IPS-NIHi11 (cell line): ENCODE measurements at places on chromosomes 7 and 10.

- DNase-seq = no peak
Observed at GRCh38 chr10:71998119-71998839, 34.1 kb downstream of the CHST3 start.

- DNase-seq = no peak
Observed at GRCh38 chr10:128109707-128110106, 16.5 kb downstream of the MKI67 start.

DNA sequence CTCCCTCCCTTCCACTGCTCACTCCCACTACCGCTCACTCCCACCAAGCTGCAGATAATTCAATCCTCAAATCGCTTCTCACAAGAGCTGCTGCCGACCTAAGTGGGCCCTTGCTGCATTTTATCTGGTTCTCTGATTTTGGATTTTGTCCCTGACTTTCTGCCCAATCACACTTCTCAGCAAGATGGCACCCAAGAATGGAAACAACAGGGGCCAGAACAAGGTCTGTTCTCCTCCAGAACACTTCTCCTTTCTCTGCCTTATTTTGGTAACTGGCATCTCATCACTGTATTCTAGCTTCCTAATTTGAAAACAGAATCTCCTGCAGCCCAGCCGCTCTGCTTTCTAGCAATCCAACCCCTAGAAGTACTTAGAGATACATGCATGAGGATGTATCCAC is 172.8 kb downstream of the GRID1 start:
- DNase-seq = no peak

GRCh38 chr7:100066953-100067352 is 14.6 kb downstream of the ZNF3 start:
- DNase-seq = peak; percentile 32

- peak; percentile 89 for DNase-seq
Observed at GRCh38 chr7:75033064-75033463, 40.5 kb downstream of the RCC1L start.

DNA sequence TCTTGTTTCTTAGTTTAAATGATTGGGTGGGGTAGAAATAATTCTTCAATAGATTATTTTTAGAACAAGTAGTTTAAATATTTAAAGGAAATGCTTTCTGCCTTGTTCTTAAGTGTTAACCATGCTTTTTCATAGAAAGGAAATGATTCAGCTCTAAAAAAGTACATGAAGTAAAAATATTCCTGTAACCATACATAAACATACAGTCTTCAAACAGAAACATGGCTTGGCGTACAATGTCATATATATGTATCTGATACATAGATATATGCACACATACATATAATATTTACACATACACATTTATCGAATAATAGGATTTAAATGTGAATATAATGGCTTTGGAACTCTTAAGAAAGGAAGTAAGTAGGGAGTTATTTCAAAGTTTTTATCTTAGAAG is 84.4 kb downstream of the RUNDC3B start:
- DNase-seq = no peak

DNA sequence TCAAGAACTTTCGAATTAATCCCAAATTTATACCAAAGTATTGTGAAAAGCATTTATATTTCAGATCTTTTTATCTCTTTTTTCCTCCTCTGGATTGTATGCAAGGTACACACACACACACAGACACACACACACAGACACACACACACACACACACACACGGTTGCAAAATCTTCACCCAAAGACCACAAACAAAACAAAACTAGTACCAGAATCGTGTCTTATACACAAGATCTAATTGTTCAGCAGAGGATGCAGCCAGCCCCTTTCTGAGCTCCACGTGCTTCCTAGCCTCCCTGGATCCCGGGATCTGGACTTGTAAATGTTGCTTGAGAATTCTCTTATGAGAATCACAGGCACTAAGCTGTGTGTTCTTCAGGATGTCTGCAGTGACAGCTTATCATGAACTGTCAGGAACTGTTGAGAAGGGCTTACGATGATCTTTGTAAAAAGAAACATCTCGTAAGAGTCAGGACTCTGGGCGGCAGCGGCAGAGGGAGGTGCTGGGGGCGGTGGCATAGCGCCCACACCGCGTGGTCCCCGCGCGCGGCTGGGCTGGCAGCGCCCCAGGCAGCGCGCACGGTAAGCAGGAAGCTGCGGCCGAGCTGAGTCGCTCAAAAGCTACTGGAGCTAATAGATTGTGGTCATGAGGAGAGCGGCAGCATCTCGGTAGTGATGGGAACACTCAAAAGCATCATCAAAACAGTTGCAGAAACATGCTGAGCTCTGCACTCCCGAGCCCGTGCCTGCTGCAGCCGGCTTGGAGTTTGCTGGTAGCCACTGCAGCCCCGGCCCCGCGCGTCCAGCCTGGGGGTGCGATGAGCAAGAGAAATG is 277.6 kb downstream of the GATA3 start:
- DNase-seq = peak; percentile 30

GRCh38 chr10:68756246-68756645 is 35.2 kb downstream of the CCAR1 start:
- no peak for DNase-seq

- no peak for DNase-seq
Observed at GRCh38 chr10:98115031-98115787, 19.2 kb upstream of the R3HCC1L start.

DNA sequence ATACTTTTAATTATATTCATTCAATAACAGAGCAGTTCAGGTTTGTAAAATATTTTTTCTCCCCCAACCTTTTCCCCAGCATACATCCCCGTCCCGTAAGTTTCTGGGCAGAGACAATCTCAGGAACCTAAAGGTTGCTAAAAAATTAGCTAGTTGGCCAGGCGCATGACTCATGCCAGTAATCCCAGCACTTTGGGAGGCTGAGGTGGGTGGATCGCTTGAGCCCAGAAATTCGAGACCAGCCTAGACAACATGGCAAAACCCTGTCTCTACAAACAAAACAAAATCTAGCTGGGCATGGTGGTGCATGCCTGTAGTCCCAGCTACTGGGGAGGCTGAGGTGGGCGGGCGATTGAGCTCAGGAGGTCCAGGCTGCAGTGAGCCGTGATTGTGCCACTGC is 40.2 kb downstream of the TCF7L2 start:
- no peak for DNase-seq

DNA sequence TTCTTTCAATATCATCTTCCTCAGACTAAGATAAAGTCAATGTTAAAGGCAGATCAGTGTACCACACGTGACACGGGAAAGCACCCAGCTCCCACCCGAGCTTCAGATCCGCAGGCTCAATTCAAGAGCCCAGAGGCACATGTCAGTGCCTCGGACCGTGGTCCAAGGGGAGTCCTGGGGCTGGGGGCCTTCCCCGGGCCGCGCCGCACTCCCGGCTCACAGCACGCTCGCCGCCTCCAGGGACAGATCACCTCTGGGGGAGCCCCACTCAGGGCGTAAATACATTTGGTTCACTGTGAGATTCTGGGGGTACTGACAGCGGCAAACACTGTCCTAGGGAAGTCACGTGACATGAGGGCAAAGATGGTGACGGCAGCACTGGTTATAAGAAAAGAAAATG is 10.8 kb downstream of the BNIP3 start:
- DNase-seq = no peak

DNA sequence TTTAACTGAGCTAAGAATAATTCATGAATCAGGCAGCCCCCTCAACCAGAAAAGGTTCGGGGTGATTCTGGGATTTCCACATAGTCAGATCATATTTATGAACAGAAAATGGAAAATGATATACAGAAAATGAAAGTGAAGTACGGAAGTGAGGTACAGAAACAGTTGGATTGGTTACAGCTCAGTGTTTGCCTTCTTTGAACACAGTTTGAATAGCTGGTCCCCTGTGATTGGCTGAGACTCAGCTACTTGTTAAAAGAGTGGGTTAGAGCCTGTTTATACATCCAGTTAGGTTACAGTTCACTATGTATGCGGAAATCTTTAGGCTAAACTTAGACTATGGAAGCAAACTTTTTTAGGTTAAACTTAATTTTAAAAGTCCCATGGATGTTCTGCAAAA is 511.7 kb downstream of the PLXDC2 start:
- DNase-seq = no peak

- no peak for DNase-seq
Observed at GRCh38 chr10:129602938-129603535, 136.0 kb downstream of the MGMT start.

DNA sequence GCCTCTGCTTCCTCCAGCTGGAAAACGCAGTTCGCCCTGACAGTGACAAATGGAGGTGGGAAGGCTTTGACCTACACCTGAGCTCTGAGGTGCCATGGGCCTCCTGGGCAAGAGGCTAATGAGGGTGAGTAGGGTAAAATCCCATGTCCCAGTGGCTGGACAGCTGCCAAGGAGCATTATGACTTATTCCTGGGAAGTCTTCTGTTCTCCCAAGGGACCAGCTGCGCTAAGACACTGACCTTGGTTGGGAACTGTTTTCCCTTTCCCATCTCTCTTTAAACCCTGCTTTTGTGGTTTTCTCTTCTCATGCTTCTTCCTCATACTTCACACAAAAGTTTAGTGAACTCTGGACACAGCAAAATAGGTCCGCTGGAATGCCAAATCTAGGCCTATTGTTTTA is 72.6 kb downstream of the COPG2 start:
- no peak for DNase-seq

DNA sequence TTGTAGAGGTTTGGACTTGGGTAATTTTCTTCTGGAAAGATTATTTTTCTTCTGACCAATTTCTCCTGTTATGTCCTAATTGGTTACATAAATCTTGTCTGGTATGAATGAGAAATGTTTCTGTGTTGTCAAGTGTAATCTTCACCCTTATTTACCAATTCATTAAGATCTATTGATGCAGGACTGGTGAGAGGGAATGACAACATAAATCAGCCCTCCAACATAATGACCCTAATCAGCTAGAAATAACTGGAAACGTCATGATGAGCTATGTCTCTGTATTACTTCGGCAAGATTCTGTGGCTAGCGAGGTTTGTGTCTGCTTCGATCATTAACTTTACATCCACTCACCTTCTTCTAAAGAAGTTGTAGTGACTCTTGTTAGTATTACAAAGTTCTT is 3.5 kb downstream of the FOXP2 start:
- DNase-seq = no peak

GRCh38 chr7:16660702-16661464 is 14.9 kb downstream of the BZW2 start:
- no peak for DNase-seq

GRCh38 chr10:132516771-132517725 is 20.5 kb upstream of the INPP5A start:
- DNase-seq = peak; percentile 88

DNA sequence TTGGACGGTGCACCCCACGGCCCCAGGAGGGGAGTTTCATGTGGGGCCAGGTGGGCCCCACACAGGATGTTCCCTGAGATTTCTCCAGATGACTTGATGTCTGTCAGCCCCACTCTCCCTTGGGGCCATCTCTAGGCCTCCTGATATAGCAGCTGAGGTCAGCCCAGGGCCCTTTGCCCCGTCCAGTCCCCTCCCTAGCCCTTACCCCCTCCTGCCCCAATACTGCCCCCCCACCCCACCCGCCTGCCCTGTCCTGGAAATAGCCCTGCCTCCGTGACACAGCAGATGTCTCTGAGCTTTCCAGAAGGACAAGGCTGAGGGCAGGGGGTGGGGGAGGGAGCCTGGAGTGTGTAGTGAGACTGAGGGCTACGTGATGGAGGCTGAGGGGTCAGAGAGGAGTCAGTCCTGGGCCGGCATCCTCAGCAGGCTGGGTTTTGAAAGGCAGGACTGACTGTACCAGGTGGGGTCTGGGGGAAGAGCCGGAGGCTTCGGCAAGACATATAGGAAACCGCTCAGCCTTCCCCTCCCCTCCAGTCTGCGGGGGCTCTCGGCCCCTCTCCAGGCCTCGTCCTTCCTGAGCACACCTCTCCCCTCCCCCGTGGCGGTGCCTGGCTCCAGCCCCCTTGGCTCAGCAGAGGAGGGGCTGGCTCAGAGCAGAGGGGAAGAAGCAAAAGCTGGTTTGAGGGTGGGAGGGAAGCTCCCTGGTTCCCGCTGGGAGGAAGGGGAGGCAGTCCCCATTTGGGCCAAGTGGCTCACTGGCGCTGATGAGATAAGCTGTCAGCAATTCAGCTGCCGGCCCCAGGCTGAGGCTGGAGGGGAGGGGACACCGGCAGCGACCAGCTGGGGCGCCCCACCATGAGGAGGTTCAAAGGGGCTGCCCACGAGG is 2.0 kb downstream of the FLNC start:
- peak; percentile 67 for DNase-seq

- no peak for DNase-seq
Observed at GRCh38 chr7:268991-269390, 21.0 kb upstream of the FOXL3 start.

- no peak for DNase-seq
Observed at GRCh38 chr10:99695761-99696160, 36.2 kb downstream of the COX15 start.

GRCh38 chr7:79216236-79216635 is 237.2 kb downstream of the MAGI2 start:
- no peak for DNase-seq

GRCh38 chr10:30773501-30773900 is 143.9 kb upstream of the LYZL2 start:
- DNase-seq = no peak

DNA sequence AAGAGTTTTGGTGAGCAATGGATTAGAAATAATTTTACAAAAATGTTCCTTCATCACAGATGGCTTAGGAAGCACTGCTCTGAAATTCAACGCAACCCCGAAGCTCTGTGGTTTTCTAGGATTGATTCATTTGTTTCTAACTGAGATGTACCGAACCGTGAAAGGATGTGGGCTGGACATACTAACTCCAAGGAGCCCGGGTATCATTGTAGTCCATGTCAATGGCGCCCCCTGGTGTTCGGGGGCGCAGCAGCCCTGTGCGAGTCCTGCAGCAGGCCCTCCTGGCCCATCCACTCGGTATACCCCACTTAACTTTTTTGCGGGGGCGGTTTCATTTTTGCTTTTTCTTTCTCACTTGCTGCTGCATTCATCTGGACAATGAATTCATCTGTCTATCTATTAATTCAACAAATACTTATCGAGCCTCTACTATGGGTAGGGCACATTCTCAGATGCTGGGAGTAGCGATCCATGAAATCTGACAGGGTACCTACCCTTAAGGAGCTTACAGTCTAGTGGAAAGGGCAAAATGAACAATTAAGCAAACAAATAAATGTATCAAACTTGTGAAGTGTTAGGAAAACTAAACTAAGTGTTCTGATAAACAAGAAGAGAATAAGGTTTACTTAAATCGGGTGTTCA is 25.2 kb upstream of the ITPRID1 start:
- DNase-seq = peak; percentile 79

- DNase-seq = no peak
Observed at GRCh38 chr10:114303556-114303955, 64.5 kb downstream of the VWA2 start.

GRCh38 chr7:71636329-71636728 is 504.4 kb downstream of the GALNT17 start:
- DNase-seq = peak; percentile 28

- no peak for DNase-seq
Observed at GRCh38 chr10:44278837-44279324, 106.0 kb downstream of the CXCL12 start.

GRCh38 chr10:124289851-124290795 is 128.6 kb downstream of the OAT start:
- no peak for DNase-seq

- DNase-seq = no peak
Observed at GRCh38 chr10:113128450-113129070, 178.5 kb downstream of the TCF7L2 start.

GRCh38 chr7:93622036-93623033 is 47.8 kb upstream of the CALCR start:
- DNase-seq = peak; percentile 48
